ENCODE measurements at places on chromosomes 1 and 21.

GRCh38 chr1:182107209-182107608 is 45.7 kb upstream of the ZNF648 start:
- no peak for DNase-seq

DNA sequence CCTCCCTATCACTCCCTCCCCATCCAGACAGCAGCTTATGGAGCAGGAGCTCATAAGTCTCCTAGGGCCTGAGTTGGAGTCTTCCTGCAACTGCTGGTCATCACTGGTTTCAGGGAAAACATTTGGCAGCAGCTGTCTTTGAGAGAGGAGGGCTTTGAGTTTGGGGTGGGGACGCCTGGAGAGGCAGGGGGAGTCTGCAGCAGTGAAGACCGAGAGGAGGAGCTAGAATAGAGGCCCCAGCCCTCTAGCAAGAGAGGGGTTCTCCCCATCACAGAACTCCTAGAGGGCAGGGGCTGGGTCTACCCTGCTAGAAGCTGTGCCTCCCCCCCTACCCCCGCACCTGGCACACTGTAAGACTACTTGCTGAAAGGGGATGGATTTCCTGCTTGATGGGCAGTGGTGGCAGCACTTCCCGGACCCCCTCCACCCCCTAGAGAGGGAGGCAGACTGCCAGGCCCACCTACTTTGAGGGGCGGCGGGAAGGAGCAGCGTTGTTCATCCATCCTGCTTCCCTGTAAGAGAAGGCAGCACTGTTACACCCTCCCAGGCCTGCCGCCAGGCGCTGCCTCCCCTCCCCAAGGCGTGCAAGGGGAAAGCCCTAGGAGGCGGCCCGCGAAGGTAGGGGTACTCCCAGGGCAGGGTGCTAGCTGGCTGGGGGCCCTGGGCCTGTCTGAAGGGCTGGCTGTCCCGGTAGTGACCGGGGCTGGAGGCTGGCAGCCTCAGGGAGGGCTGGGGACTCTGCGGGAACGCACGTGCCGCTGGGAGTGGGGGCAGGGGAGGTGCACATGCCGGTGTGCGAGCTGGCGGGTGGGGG is 50.4 kb downstream of the RAP1GAP start:
- no peak for DNase-seq

- DNase-seq = no peak
These were observed 18.0 kb downstream of the DUSP10 start for GRCh38 chr1:221723848-221724236.

DNA sequence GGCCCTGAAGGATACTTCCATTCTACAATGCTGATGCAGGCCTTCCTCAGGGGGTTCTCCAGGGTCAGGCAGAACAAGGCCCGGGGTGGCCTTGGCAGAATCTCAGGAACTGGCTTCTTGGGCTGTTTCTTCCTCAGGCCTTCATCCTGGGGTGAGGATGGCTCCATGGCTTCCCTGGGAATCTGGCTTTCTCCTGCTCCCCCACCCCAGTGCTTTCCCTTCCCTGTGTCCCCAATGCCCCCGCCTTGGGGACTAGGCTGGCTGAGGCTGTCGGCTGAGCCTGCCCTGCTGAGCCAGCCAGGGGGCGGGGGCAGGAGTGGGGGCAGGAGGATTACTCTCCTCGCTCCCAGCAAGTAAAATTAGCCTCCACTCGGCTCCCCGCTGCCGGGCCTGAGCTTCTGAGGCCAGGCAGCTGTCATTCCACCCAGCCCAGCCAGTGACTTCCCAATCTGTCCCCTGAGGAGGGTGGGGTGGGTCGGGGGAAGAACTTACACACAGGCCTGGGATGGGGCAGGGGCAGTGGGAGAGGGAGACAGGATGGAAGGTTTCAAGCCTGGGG is at the start of gene CACNA1S:
Gene CACNA1S (minus strand): TSS at position 254 of the 559 bp plus-strand sequence. CDS start 87 bp downstream, at position 167.
- DNase-seq = no peak

DNA sequence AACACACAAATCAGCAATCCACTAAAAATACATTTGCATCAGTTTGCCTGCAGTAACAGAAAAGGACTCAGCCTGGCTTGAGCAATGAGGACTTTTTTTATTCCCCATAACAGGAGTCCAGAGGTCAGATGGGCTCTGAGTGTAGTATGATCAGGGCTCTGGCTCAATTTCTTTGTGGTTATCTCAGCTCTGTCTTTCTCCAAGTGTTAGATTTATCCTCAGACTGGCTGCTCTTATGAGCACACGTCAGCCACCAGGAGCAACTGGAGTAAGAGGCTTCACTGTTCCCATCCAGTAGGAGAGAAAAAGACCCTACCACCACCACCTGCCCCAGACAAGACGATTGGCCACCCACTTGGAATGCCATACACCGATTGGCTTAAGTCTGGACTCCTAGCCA is 36.2 kb upstream of the KLHDC7A start:
- no peak for DNase-seq

DNA sequence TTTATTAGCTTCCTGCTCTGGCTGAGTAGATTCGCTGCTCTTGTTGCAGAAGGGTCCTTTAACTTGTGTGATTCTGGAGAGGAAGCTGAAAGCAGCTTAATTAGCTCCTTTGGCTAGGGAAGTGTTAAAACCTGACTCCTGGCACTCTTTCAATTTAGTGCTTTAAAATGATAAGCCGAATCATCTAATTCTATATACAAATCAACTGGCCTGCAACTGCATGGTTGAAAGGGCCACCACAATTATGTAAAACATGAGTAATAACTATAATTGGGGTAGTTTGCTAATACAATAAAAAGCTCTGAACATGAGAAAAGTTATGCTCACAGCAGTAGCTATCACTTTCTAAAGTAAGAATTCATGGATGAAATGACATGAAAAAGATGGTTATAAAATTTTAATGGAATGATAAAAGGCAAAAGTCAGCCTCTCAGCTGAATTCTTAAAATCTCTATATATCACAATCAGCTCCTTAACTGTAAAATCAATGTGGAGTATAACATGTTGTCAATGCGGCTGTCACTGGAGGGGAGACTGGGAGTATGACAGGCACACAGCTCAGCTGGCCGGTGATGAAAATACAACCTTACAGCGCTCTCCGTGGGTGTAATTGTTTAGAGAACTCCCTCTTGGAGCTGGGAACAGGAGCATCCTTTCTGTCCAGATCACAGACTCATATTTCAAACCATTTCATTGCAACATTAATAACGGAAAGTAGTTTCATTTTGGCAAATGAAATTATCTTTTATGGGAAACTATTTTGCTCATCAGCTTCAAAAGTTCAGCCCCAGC is 324.4 kb downstream of the KCTD3 start:
- DNase-seq = no peak

- DNase-seq = no peak
These were observed 97.7 kb upstream of the FGGY start for GRCh38 chr1:59199147-59199546.

GRCh38 chr1:154994591-154994990 is 1.2 kb downstream of the LENEP start:
- no peak for DNase-seq

DNA sequence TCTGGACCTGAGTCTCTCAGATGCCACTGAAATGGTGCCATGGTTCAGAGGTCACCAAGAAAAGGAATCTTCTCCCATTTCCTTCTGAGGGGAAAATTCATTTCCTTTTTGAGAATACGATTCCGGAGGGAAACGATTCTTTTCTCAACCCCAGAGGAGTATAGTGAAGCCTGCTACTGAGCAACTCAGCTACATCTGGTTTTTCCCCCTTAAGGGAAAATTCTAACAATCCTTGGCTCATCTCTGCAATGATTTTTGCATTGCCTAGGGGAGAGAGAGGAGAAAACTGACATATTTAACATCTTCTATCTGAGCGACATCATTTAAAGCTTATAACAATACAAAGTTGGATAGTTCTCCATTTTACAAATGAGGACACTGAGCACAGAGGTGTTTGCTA is 22.4 kb upstream of the KANK4 start:
- no peak for DNase-seq
